AG09319 (cell line): ENCODE measurements at places on chromosomes 1 and 21.

- DNase-seq = no peak
These were observed 3.5 kb downstream of the SLAMF7 start for GRCh38 chr1:160742428-160743127.

GRCh38 chr21:36563341-36563926 is 83.5 kb upstream of the CLDN14 start:
- peak; percentile 30 for DNase-seq

DNA sequence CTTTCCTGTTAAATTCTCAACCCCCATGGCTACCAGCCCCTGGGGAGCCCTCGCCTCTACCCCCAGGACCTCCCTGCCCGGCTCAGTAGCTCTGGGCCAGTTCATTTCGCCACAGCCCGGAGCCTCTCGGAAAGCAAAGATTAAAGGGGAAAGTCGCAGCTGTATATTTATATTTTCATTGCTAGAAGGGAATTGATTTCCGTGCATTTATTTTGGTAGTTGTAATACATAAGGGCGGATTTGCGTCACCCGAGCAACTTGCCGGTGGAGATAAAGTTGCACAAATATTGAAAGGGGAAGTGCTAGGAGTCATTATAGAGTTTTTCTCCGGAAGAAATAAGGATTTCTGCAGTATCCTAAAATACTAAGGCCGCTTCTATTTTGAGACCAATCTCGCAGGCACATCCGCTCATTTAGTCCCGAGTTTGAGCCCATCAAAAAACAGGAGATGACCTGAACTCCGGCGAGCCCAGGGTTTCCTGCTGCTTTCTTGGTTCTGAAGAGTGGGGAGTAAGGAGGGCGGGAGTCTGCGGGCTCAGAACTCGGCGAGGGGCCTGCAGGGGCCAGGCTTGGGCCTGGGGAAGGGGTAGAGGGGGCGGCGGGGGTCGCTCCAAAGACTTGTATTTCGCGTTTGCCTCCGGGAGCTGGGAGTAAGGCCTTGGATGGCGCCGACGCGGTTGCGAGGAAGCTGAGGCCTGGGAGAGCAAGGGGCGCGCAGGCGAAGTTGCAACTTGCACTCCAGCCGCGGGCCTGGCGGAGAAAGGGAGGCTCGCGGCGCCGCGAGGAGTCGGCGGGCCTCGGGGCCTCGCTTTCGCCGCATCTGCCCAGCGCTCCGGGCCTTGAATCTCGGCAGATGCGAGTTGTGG is 2.5 kb upstream of the HLX start:
- DNase-seq = no peak

GRCh38 chr1:7784492-7785071 is 491 bp downstream of the PER3 start:
- DNase-seq = no peak

GRCh38 chr1:224873434-224874369 is 55.8 kb upstream of the DNAH14 start:
- peak; percentile 11 for DNase-seq

- DNase-seq = no peak
These were observed 33.6 kb downstream of the RNASEL start for GRCh38 chr1:182555493-182555892.

GRCh38 chr1:156712626-156713025 is 7.2 kb upstream of the CRABP2 start:
- DNase-seq = no peak

DNA sequence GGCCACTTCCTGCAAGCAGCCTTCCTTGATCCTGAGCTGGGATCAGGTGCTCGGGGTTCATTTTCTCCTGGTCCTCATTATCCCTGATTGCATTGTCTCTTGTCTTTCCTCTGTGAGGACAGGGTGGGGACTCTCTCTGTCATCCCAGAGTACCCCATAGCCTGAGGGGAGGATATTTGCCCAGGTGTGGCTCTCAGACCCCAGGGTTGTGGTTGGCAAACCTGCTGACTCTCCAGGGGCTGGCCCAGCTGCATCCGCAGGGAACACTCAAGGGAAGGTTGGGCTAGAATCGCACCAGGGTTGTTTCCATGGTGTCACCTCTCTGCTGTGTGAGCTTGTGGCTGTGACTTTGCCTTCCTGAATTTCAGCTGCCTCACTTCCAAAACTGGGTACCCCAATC is 276.8 kb upstream of the C1orf174 start:
- no peak for DNase-seq

DNA sequence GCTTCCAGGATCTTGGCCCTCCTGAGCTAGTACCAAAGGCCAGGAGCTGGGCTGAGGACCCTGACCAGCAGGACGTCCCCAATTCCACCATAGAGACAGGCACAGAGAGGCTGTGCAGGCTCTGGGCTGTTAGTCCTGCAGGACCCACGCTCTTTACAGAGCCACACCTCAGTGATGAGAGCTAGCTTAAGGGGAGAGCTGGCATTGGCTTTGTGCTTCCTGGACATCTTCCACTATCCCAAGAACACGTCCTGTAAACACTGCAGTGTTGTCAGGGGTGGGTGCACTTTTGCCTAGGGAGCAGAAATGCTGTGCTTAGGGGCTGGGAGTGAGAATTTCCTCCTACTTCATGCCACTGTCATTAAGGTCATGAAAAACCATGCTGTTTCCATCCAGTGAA is 91.7 kb upstream of the EDN2 start:
- DNase-seq = no peak

GRCh38 chr1:239803781-239804180 is 287.9 kb upstream of the FMN2 start:
- DNase-seq = no peak

DNA sequence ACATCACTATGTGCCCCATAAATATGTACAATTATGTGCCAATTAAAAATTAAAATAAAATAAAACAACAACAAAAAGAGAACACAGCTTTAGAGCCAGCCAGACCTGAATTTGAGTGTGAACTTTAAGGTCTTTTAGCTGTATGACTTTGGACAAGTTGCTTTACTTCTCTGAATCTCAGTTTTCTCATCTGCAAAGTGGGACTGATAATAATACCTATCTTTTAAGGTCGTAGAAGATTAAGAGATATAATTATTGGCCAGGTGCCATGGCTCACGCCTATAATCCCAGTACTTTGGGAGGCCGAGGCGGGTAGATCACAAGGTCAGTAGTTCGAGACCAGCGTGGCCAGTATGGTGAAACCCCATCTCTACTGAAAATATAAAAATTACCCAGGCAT is 3.3 kb upstream of the VPS72 start:
- DNase-seq = no peak

DNA sequence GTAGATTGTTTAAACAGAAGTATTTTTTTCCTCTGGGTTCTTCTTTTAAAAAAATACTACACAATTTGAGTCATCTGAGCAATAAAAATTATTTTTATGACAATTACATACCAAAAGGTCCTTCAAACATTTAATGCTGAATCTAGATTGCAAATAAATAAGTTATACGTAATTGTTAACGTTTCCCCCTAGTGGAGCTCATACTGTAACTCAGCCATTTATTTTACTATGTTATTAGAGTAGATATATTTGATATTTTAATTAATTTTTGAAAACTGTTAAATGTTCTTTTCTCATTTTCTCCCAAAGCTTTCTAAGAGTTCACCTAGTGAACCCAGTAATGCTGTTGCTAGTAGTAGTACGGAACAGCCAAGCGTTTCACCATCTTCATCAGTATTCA is 33.5 kb downstream of the ZMYM1 start:
- no peak for DNase-seq

DNA sequence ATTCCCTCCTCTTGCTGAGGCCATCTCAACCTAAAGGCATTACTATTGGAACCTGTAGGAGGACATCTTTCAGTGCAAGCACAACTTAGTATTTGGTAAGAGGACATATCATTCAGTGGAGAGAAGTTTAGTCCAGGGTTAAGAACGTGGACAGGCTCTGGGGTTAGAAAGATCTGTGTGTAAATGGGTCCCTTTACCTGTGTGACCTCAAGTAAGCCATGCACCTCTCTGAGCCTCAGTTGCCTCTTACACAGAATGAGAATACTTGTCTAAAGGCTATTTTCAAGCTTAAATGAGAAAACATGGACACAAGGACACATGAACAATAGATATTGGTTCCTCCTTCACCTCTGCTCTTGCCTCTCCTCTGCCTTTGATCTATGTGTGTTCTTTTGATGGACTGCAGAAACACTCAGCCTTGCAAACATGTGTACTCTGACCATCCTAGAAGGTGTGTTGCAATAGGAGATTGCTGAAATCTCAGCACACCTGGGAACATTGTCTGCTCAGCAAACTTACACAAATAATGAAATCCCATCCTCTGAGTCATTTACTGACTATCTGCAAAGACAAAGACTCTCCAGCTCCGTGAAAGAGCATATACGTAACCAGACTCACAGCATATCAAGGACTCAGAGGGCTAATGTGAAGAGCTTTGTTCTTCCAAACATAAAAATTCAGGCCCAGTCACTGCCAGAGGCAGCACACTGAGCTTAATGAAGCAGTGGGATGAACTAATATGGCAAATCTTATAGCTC is 143.8 kb downstream of the DAB1 start:
- no peak for DNase-seq

GRCh38 chr21:17513214-17514123 is 626 bp downstream of the CXADR start:
- no peak for DNase-seq

GRCh38 chr21:42556960-42557359 is 43.3 kb downstream of the SLC37A1 start:
- DNase-seq = no peak
